Nephron progenitor cell (in vitro differentiated cells): ENCODE measurements at places on chromosomes 6 and 20.

GRCh38 chr6:89936177-89936576 lies 41.9 kb downstream of the GJA10 start:
- DNase-seq = no peak

GRCh38 chr20:20303320-20303719 lies 64.6 kb upstream of the INSM1 start:
- DNase-seq = no peak

GRCh38 chr20:20993372-20993771 lies 112.8 kb downstream of the LINC00237 start:
- DNase-seq = no peak

DNA sequence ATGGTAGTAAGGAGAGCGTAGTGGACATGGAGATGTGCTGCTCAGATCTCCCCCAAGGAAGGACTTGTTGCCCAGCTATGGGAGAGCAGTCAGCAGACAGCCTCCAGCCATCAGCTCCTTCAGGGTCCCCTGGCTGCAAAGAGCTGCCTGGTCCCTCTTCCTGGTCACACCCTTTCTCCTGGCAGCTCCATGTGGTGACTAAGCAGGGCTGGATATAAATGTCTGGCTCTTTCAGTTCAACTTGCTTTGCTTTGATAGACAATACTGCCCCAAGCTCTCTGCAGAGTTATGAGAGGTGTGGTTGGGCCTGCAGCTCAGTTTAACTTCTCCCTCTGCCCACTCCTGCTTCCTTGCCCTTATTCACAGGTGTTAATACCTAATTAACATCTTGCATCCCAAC lies 64.1 kb upstream of the DDR1 start:
- no peak for DNase-seq

GRCh38 chr6:116221911-116222310 lies 32.0 kb downstream of the TSPYL4 start:
- DNase-seq = no peak

DNA sequence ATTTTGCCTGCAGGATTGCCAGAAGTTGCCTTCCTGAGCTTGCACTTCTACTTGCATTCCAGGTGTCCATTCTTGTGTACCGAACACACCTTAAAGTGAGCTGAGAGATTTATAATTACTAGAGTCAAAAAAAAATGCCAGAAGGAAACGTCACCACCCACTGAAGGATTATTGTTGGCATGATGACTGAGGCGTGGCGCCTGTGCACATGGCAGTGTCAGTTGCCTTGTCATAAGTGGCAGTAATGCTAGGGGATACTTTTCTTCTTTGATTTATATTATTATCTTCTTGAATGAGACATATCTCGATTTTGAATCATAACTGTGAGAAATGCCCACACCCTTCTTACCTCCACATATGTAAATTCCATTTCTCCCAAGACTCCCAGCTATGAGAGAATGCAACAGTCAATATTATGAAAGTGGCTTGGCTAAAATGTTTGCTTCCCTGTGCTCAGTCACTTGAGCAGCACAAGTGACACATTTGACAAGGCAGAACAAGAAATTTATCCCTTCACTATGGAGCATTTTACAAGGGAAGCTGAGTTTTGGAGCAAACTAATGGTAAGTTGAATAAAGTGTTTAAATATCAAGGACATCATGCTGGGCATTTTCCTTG lies 149.5 kb upstream of the SASH1 start:
- DNase-seq = no peak

DNA sequence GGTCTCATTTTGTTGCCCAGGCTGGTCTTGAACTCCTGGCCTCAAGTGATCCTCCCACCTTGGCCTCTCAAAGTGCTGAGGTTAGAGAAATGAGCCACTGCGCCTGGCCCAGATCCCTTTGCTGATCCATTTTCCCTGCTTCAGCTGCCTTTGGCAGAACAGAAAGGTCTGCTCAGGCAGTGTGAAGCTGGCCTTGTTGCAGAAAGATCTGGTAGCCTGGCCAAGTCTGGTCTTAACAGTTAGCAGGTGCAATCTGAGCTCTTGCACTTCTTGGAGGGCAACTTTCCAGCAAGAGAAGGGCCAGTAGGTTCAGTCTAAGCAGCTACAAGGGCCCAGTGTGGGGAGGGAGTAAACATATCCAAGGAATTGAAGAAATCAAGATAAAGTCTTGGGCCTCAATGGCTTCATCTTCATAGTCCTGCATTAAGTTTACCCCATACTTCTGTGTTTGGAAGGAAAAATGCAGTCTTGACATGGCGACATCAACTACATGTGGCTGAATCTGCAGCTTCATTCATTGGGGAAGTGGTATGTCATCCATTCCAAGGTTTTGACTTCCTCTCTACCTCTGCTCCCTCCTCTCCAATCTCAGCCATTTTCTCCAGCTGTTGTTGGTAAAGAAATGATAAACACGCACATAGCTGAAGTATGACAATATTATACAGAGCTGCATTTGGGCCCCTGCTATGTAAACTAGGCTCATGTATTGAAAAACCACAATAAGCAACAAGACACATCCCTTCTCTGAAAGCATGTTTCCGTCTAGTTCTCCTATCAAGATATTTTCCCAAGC lies 39.0 kb upstream of the NEDD9 start:
- no peak for DNase-seq

DNA sequence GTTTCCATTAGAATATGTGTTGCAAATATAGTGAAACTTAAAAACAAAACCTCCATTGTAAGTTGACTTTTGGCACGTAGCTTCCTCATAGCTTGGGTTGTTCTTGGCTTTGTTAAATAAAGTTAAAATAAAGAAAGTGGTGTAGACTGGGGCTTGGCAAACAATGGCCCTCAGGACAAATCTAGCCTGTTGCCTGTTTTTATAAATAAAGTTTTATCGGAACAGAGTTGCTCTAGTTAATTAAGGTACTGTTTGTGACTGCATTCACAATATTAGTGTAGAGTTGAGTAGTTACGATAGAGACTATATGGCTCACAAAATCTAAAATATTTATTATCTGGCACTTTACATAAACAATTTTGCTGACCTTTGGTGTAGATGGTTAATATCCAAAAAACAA lies 168.8 kb downstream of the CDKAL1 start:
- DNase-seq = no peak

DNA sequence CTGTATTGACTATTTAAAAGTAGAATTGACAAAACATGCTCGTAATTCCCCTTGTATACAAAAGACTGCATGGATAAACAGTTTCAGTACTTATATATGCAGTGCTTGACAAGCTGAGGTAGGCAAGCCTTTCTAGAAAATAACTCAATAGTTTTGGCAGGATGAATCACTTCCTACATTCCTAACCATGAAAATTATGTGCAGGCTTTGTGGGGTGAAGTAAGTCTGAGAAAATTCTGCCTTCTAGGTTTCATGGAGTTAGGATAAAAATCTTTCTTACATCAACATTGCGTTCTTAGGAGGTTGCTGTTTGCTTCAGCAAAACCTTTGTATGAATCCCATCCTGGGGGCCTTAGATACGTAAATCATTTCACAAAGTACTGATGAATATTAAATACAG lies 801.4 kb upstream of the EYS start:
- DNase-seq = no peak

DNA sequence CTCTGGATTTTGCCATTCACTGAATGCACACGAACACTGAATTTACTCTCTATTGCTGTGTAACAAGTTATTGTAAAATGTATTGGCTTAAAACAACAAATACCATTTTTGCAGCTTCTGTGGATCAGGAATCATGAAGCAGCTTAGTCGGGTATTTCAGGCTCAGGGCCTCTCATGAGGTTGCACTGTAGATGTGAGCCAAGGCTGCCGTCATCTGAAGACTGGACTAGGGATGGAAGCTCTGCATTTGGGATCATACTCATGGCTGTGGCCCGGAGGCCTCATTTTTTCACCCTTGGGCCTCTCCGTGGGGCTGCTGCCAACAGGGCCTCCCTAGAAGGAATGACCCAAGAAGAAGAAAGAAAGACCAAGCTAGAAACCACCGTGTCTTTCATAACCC lies 492.4 kb upstream of the CDH4 start:
- DNase-seq = no peak

DNA sequence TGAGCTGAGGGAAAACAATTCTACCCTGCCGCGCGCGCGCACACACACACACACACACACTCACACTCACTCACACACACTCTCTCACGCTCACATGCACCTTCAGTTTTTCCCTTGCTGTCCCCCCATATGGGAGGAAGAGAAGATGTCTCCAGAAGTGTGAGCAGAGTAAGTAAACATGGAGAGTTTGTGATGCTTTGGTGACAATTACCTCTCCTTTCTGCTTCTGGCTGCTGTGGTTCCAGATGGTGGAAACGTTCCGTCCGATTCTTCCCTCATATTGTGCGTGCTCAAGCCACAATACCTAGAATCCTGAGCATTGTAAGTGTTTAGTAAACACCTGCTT lies 86.7 kb downstream of the LINC00237 start:
- no peak for DNase-seq

DNA sequence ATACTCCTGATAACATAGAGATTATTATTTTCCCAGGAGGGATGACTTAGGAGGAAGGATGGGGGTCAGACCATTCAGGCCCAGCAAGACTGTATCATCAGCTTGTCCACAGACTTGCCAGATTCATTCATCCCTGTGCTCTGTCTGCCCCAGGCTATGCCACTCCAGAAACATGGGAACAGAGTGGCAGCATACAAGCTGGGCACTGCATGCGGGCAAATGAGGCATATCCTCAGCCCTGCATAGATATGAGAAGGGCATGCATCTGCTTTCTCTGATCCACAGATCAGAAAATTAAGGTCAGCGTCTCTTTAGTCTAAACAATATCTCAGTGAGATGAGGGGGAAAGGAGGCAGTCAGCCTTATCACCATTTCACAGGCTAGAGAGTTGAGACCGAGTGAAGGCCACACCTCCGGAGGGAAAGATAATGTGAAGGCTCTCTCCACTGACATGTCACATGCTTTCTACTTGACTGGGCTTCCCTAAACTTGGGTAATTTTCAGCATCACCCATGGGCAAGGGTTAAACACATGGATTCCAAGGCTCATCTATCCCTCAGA lies 140.5 kb downstream of the TFAP2B start:
- DNase-seq = no peak

DNA sequence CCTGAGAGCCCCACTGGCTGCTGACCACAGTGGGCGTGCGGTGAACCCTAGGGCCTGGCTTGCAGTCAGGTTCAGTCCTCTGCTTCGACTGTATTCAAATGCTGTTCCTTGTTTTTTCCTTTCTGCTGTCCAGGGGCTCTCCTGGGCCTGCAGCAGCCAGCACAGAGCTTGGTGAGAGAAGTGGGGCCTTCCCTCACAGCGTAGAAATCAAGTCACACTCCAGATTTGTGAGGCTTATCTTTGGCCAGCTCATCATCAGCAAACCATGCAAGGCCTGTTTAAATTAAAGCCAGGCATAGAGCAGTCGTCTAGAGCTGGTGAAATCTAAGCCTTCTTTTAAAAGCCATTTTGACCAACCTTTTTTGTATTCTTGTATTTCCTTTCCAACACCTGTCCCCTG lies 8.4 kb downstream of the FAM120B start:
- no peak for DNase-seq

DNA sequence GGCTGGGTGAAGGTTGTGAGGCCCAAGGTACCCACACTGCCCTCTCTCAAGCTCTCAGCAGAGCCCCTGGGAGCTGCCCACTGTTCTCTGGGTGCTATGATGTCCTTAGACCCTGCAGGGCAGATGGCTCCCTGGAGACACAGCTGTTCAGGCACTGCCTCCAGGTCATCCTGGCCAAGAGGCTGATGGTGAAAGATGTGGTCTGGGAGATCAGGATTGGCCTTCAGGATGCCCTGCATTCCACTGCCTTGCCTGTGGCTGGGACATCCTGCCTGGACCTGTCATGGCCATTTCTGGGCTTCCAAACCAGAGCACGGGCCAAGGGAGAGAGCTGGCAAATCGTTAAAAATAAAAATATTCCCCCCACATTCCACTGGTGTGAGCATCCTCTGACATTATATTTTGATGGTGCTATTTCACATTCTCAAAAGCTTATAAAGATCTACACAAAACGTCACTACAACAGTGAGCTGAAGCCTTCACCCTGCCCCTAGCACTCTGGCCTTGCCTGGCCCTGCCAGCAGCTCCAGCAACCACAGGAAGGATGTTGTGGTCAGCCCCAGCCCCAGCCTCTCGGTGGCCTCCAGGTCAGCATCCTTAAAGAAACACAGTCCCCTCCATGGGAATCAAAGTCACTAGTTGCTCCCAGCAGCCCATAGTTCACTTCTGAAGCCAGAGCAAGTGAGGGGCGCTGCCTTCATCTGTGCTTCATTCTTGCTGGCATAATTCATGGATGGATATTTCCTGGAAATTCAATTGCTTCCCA lies 13.5 kb upstream of the KCNK16 start:
- no peak for DNase-seq

GRCh38 chr6:35091346-35092083 lies 49.6 kb downstream of the TCP11 start:
- DNase-seq = no peak

DNA sequence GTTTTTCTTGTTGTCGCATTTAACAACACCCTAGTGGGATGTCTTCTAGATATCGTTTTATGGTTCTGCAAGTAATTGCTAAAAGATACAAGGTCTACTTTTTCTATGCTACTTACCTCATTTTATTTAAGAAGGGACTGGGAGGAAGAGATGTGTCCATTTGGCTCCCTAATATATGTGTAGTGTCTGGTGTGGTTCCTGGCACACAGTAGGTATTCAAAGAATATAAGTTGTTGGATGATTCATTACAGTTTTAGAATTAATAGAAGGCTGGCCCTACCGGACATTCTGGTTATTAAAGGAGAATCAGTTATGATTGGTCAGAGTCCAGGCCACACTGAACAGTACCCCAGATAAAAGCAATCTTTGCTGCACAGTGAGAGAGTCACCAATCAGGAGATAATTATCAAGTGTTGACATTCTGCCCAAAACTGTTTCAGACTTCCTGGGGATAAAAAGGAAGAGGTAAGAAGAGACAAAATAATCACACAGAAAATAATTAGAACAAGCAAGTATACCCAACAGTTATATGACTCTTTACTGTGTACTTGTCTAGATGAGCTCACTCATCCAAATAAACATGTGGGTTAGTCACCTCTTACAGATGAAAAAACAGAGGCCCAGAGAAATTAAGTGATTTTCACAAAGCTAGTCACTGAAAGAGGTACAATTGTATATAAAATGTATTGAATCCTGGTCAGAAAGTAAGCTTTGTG lies 7.0 kb downstream of the TMEM244 start:
- DNase-seq = no peak

DNA sequence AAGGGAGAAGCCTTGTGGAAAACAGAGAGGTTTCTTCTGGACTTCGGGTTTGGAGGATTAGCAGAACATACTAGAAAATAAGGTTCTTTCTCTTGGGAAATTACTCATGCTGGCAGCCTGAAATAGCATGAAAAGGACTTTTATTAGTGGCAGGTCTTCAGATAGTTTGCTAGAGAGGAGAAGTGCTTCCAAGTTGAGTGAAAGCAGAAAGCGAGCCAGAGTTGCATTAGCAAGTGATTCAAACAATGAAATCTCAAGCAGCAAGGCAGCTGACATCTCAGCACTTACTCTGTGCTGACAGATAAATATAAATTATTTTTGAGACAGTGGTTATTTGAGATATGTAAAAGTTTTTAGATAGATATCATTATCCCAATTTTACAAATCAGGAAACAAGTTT lies 91.9 kb downstream of the PLCB4 start:
- DNase-seq = no peak
